ENCODE measurements at places on chromosomes 2 and 18. TPM values are rescaled to one million over a fixed set of nuclear protein-coding genes. Genes with fewer than 3 reads are reported as not detected.
A peak's percentile ranks its signal among the peaks of the same experiment; 100 is the strongest.

The GBX2 gene
- total RNA-seq, result 1.2 TPM

The C2orf15 gene
- 0.34 TPM for total RNA-seq

The VWC2L gene
- 0.15 TPM for total RNA-seq

GRCh38 chr2:1645761-1646476 is 98.4 kb downstream of the PXDN start:
- no peak for DNase-seq
- H3K4me1 ChIP-seq, result peaks cover 21% of the 10 kb centered on the region
- H3K27me3 ChIP-seq, result peaks cover 9% of the 10 kb centered on the region
- peak overlapping the region; percentile 28 for H3K27ac ChIP-seq

- no peak overlapping the region for H3K27ac ChIP-seq
- no peaks in the 10 kb centered on the region for H3K4me1 ChIP-seq
- no peak overlapping the region for H3K4me3 ChIP-seq
- no peaks in the 10 kb centered on the region for H3K27me3 ChIP-seq
These were observed 132.8 kb upstream of the REG3A start for GRCh38 chr2:79292239-79292957.

- no peak overlapping the region for H3K4me3 ChIP-seq
- no peak for DNase-seq
- H3K27ac ChIP-seq, result no peak overlapping the region
- peaks cover 2% of the 10 kb centered on the region for H3K27me3 ChIP-seq
These were observed 584.5 kb upstream of the LRRTM1 start for GRCh38 chr2:80889009-80889408.

GRCh38 chr2:183998041-183998796 is 600.1 kb upstream of the ZNF804A start:
- DNase-seq, result no peak
- peaks cover 11% of the 10 kb centered on the region for H3K4me1 ChIP-seq
- no peaks in the 10 kb centered on the region for H3K27me3 ChIP-seq
- peak overlapping the region; percentile 18 for H3K27ac ChIP-seq
- no peaks in the 10 kb centered on the region for H3K36me3 ChIP-seq

DNA sequence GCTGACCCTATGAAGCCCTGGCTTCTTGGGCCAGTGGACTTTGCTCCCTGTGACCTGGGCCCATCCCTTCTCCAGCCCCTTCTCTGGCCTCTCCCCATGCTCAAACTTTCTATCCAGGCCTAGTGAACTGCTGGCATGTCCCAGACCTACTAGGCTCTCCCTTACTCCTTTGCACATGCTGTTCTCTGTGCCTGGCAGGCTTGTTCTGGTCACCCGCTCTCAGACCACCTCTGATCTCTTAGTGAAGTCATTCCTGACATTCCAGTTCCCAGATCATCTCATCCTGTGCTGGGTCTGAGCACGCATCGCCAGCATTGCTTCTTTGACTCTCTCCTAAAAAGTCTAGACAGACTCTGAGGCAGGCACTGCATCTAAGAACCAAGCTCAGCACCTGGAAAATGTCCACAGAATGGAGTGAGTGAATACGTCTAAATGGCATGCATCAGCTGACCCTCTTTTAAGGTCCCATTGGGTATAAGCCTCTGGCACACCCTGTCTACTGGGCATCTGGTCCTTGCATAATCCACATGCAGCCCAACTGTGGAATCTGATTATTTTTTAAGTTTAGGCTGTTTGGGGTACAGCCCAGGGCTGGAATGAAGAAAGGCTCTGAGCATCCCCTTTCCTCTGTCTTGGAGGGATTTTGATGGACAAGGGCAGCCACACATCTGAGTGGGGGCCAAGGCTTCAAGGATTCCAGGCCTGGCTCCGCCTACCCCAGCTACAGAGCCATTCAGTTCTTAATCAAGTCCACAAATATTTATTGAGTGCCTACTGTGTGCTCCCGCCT is 130.6 kb upstream of the HAAO start:
- H3K4me3 ChIP-seq, result peak overlapping the region; percentile 22
- no peaks in the 10 kb centered on the region for H3K36me3 ChIP-seq
- no peak for DNase-seq
- H3K4me1 ChIP-seq, result peaks cover 43% of the 10 kb centered on the region
- H3K27me3 ChIP-seq, result peaks cover 11% of the 10 kb centered on the region

GRCh38 chr2:36343606-36344005 is 12.0 kb upstream of the CRIM1 start:
- DNase-seq, result no peak
- H3K4me3 ChIP-seq, result no peak overlapping the region
- H3K36me3 ChIP-seq, result no peaks in the 10 kb centered on the region
- no peaks in the 10 kb centered on the region for H3K4me1 ChIP-seq

DNA sequence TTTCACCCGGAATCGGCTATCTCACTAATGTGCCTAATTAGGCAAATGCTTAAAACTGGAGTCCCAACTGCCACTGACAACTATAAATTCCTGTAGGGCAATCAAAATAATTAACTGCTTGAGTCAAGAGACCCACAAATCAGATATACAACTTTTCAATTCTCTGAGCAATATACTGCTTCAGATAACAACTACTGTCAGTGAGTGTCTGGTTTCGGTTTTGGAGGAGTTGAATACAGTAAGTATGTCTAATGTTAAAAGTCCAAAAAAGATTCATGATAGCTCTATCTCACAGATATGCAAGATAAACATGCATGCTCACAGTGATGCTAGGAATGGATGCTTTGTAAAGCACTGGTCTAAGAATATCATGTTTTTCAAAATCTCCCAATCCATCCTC is 283.3 kb downstream of the NRXN1 start:
- no peak overlapping the region for H3K4me3 ChIP-seq
- peaks cover 44% of the 10 kb centered on the region for H3K4me1 ChIP-seq

DNA sequence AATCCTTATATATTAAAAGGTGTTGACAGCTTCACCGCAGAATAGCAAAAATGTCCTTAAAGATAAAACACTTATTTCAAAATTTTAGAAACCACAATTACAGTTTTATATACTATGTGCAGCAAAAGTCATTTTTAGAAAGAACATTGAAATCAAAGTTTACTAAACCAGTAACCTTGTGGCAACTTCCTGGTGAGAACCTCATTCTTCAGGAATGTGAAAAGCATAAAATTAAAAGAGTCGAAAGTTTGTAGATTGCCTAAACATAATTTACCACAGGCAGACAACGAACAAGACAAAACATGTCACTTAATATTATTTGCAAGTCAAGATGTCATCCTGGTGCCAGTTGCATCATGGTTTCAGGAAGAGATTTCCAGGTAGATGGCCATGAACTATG is 108.3 kb upstream of the NRP2 start:
- no peak overlapping the region for H3K4me3 ChIP-seq
- H3K27me3 ChIP-seq, result peaks cover 2% of the 10 kb centered on the region
- DNase-seq, result no peak

Measured in glutamatergic neuron (in vitro differentiated cells).